RKO (cell line): ENCODE measurements at places on chromosomes 5 and 9.

GRCh38 chr9:130701059-130702022 lies 7.8 kb downstream of the EXOSC2 start:
- DNase-seq: peak; percentile 82

DNA sequence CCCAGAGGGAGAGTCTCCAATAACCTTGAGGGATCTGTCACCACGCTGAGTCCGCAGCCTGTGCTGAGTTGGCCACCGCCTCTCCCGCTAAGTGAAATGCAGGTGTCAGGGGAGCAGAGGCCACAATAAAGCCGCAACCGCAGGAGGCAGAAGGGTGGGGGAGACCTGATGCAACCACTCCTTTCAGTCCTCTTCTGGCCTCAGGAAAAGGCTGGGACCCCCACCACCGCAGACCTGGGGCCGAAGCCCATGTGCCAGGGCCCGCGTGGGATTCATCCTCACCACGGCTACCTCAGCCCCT lies 576 bp downstream of the MAP1B start:
- no peak for DNase-seq

GRCh38 chr5:135031813-135032694 lies 2.0 kb downstream of the PITX1 start:
- peak; percentile 46 for DNase-seq

GRCh38 chr9:127021664-127022363 lies 100.6 kb downstream of the ANGPTL2 start:
- DNase-seq: peak; percentile 45
